ENCODE measurements at places on chromosomes 5 and 9.

DNA sequence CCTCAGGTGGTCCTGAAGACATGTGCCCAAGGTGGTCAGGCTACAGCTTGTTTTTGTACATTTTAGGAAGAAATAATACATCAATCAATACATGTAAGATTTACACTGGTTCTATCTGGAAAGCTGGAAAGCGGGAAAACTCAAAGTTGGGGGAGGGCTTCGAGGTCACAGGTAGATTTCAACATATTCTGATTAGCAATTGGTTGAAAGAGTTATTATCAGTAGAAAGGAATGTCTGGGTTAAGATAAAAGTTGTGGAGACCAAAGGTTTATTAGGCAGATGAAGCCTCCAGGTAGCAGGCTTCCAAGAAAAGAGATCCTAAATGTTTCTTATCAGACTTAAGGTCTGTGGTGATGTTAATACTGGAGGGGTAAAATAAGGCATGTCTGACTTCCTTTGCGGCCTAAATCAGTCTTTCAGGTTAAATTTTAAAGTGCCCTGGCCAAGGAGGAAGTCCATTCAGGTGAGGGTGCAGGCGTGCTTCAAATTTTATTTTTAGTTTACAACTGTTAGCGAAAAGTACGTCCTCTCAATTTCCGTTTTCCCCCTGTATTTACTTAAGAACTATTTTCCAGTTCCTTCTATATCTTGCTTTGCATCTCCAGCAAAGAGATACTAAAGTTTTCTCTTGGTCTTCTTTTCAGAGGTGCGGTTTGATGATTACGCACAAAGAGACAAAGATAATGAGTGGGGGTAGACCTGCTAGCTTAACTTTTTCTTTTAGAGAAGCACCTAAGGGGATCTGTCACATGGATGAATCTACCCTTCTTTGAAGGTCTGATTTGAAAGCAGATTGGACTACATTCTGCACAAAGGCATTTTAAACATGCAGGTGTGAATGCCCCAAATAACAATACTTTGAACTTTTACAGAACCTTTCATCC lies 578.6 kb downstream of the RAB3C start:
- no peak for DNase-seq

- no peak for DNase-seq
Observed at GRCh38 chr5:200985-201384, 9.7 kb downstream of the LRRC14B start.

DNA sequence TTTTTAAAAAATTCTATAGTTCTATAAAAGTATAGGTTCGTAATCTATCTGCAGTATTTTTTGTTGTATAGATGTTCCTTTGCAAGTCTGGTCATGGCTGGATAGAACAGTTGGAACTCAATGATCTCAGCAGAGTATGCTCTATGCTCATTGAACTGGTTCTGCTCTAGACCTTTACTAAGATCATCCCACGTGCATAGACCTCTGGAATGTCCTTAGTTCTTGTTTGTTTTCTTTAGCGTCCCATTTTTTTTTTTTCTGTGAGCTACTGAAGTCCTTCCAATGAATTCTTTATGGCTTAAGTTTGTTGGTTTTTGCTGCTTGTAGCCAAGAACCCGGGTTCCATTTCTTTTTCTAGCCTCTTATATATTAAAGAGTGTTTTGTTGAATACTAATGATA lies 3.5 kb downstream of the TMEM38B start:
- no peak for DNase-seq

GRCh38 chr9:2545881-2546490 lies 75.6 kb upstream of the VLDLR start:
- DNase-seq, result no peak

- no peak for DNase-seq
Observed at GRCh38 chr9:5714501-5715401, 85.8 kb downstream of the RIC1 start.

DNA sequence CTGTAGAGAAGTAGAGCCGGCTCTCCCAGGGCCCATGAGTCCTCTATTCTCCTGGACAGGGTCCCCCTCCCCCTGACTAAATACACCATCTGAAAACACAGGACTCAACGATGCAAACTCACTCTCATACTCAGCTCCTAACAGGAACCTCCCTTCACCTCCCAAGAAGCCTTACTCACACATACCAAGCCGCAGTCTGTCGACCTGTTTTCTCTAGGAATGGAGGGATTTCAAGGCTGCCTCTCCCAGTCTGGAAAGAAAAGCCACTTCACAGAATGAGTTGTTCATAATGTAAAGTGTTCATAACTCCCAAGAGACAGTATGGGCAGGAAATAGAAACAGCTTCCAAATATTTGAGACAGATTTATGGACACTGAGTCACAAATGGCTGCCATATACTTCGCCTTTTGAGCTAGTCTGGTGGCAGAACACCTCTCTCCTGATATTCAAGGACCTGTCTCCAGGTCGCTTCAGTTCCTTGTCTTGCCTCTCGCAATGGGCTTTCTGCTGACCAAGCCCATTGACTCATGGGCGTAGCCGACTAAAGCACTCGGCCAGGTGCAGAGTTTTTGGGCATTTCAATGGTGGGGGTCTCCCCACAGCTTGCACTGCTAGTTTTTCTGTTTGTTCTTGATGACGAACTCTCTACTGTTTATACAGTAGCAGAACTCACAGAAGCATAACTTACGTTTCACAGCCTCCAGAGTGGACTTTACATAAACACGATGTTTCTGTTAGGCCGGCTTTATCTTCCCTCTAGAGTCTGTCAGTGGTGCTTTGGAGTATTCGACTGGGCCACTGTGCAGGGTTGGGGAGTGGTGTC lies 25.0 kb upstream of the IL17B start:
- no peak for DNase-seq

- no peak for DNase-seq
Observed at GRCh38 chr5:150082889-150083288, 3.5 kb downstream of the CSF1R start.

DNA sequence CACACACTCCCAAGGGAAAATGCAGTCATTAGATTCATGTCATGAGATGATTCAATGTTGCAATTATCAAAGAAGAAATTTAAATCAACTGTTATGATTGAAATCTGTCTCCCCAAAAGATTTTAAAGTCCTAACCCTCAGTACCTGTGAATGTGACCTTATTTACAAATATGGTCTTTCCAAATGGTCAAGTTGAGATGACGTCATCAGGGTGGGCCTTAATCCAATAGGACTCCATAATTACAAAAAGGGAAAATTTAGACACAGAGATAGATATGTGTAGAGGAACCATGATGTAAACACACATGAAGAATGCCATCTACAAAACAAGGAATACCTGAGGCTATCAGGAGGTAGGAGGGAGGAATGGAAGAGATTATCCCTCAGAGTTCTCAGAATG lies 221.1 kb downstream of the ISL1 start:
- DNase-seq, result no peak
